ENCODE measurements at places on chromosomes 3 and 15.

DNA sequence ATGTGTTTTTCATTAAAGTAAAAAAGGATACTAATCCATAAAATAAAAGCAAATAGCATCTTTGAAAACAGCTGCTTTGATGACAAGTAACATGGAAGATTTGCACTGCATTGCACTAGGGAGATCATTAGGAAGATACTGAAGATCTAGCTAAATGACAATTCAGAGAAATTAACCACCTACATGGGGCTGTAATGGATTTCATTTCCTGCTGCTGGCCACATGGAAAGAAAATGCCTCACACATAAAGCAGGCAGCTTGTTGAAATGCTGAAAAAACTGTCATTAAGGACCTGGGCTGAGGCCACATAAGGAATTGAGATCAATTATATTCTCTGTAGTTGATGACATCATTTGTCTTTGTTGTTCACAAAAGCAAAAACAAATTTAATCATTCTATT is 94.1 kb downstream of the PYDC2 start:
- no peaks in the 10 kb centered on the region for H3K4me1 ChIP-seq
- no peak overlapping the region for H3K27ac ChIP-seq

- H3K4me3 ChIP-seq: peak overlapping the region; percentile 46
- H3K27ac ChIP-seq: peak overlapping the region; percentile 6
- H3K4me1 ChIP-seq: peaks cover 84% of the 10 kb centered on the region
- no peak for DNase-seq
- no peaks in the 10 kb centered on the region for H3K27me3 ChIP-seq
Observed at GRCh38 chr3:128734523-128735189, 8.7 kb downstream of the RAB7A start.

DNA sequence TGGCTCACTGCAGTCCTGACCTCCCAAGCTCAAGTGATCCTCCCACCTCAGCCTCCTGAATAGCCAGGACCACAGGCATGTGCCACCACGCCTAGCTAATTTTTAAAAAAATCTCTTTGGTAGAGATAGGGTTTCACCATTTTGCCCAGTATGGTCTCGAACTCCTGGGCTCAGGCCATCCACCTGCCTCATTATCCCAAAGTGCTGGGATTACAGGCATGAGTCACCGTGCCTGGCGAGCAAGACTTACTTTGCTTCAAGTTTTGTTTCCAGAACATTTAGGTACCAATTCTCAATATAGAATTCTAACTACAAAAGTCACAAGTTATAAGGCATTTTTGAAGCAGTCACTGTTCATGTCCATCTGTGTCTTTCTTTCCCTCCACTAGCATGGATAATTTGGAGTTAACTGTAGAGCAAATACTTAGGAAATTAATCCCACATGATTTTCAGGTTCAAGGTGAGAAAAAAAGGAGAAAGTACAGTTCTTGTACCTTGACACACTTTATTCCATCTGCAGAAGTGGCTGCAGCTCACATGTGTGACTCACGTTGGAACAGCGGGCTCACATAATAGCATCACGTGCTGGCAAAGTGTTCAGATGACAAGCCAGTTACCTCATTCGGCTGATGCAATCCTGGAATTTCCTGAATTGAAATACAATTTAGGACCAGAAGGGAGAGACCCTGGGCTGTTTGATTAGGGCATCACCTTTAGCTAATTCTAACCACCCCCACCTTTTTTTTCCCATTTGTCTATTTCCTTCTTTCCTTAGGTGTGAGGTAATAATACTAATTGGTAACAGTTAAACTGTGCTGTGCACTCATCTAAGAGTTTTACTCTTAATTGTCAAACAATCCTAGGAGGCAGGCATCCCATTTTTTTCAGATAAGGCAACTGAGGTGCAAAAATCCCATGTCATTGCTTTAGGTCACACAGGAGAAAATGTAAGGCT is 46.9 kb upstream of the NEDD4 start:
- no peak overlapping the region for H3K4me3 ChIP-seq
- peaks cover 6% of the 10 kb centered on the region for H3K27me3 ChIP-seq
- no peaks in the 10 kb centered on the region for H3K36me3 ChIP-seq

- no peak for DNase-seq
- H3K36me3 ChIP-seq: no peaks in the 10 kb centered on the region
- H3K4me3 ChIP-seq: no peak overlapping the region
Observed at GRCh38 chr3:126155819-126156218, 24.6 kb downstream of the ALDH1L1 start.

- no peak overlapping the region for H3K4me3 ChIP-seq
- peaks cover 12% of the 10 kb centered on the region for H3K4me1 ChIP-seq
- no peak overlapping the region for H3K27ac ChIP-seq
- peaks cover 11% of the 10 kb centered on the region for H3K36me3 ChIP-seq
- DNase-seq: no peak
Observed at GRCh38 chr3:67015702-67016484, 17.8 kb downstream of the KBTBD8 start.

- H3K27me3 ChIP-seq: peaks cover 3% of the 10 kb centered on the region
- H3K4me3 ChIP-seq: no peak overlapping the region
- H3K4me1 ChIP-seq: no peaks in the 10 kb centered on the region
- no peaks in the 10 kb centered on the region for H3K36me3 ChIP-seq
- H3K27ac ChIP-seq: no peak overlapping the region
Observed at GRCh38 chr3:69116897-69117296, 5.5 kb downstream of the LMOD3 start.

DNA sequence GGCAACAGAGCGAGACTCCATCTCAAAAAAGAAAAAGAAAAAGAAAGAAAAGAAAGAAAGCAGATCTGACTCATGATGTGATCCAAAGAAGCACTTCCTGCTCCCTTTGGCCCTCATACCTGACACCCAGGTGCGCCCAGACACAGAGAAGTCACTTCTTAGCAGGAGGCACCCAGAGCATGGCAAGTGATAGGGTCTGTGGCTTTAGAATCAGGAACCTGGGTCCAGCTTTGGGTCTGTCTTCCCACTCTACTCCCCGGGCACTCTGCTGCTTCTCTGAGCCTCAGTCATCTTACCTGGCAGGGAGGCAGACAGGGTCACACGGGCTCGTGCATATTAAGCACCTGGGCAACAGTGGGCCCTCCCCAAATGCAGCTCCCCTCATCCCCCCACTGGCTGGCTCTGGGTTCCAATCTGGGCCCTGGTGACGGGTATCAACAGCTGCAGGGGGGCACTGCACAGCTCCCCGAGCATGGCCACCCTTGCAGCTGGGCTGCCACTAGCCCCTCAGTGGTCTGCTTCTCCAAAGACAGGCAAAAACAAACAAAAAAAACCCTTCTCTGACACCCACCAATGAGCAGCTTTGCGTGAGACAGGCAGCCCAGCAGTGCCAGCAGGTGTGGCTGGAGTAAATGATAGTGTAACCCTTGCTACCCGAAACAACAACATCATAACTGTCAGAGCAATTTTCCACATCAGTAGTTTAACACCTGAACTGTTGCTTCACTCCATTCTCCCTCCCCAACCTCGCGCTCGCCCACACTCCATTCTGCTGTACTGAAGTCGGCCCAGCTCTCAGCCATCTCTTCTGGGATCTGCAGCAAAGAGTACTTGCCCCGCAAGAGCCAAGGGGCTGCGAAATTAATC is 99.8 kb downstream of the MEGF11 start:
- no peaks in the 10 kb centered on the region for H3K4me1 ChIP-seq
- H3K27ac ChIP-seq: no peak overlapping the region
- no peaks in the 10 kb centered on the region for H3K36me3 ChIP-seq
- no peak for DNase-seq
- H3K4me3 ChIP-seq: no peak overlapping the region
- H3K27me3 ChIP-seq: no peaks in the 10 kb centered on the region

- no peaks in the 10 kb centered on the region for H3K4me1 ChIP-seq
- peaks cover 7% of the 10 kb centered on the region for H3K27me3 ChIP-seq
- DNase-seq: no peak
Observed at GRCh38 chr15:100985401-100985800, 66.2 kb downstream of the LRRK1 start.

- H3K4me1 ChIP-seq: no peaks in the 10 kb centered on the region
- no peak overlapping the region for H3K4me3 ChIP-seq
- H3K27ac ChIP-seq: no peak overlapping the region
- H3K36me3 ChIP-seq: no peaks in the 10 kb centered on the region
- DNase-seq: no peak
Observed at GRCh38 chr3:134110963-134111362, 81.2 kb upstream of the SLCO2A1 start.

DNA sequence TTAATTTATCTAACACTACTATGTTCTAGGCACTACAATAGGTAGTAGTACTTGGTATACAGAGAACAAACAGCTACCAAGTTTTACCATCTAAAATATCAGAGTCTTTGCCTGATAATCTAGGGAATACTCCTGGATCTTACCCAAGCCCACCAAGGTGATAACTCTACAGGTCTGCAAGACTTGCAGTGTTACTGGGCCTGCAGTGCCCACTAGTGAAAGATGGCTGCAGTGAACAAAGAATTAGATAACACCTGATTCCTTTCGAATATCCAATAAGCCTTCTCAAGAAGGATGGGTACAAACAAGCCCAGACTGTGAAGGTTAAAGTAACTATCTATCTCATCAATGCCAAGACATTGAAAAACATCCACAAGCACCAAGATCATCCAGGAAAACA is 317.0 kb upstream of the DCBLD2 start:
- H3K36me3 ChIP-seq: no peaks in the 10 kb centered on the region
- no peak overlapping the region for H3K27ac ChIP-seq
- H3K27me3 ChIP-seq: no peaks in the 10 kb centered on the region
- H3K4me3 ChIP-seq: no peak overlapping the region
- no peak for DNase-seq

- no peak overlapping the region for H3K4me3 ChIP-seq
- H3K27ac ChIP-seq: no peak overlapping the region
- peaks cover 12% of the 10 kb centered on the region for H3K27me3 ChIP-seq
- no peaks in the 10 kb centered on the region for H3K36me3 ChIP-seq
- DNase-seq: no peak
Observed at GRCh38 chr3:194007592-194008337, 128.2 kb upstream of the HES1 start.

DNA sequence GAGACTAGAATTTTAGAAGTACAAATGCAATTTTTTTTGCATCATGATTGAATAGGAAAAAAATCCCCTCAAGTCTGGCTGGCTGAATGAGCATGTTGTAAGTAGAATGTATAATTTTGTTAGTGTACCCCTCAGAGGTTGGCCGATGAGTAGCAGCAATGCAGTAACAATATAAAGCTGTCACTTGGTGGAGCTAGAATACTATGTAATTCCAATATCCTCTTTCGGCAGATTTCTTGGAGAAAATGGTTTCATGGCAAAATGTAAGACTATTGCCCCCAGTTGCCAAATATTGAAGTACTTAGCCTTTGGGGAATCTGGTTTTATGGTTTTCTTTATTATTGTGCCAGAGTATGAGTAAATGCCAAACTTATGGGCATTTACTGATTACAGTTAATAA is 39.8 kb upstream of the SGO1 start:
- H3K4me3 ChIP-seq: no peak overlapping the region
- no peak overlapping the region for H3K27ac ChIP-seq
- no peaks in the 10 kb centered on the region for H3K36me3 ChIP-seq
- no peaks in the 10 kb centered on the region for H3K27me3 ChIP-seq
- no peaks in the 10 kb centered on the region for H3K4me1 ChIP-seq

GRCh38 chr15:45521596-45522327 is 793 bp downstream of the SLC30A4 start:
- H3K36me3 ChIP-seq: peaks cover 14% of the 10 kb centered on the region
- peak overlapping the region; percentile 92 for H3K4me3 ChIP-seq
- H3K4me1 ChIP-seq: peaks cover 27% of the 10 kb centered on the region
- peak overlapping the region; percentile 88 for H3K27ac ChIP-seq
- peaks cover 9% of the 10 kb centered on the region for H3K27me3 ChIP-seq
- no peak for DNase-seq

- DNase-seq: no peak
- H3K4me3 ChIP-seq: no peak overlapping the region
- H3K27ac ChIP-seq: no peak overlapping the region
- no peaks in the 10 kb centered on the region for H3K4me1 ChIP-seq
- H3K27me3 ChIP-seq: peaks cover 3% of the 10 kb centered on the region
Observed at GRCh38 chr3:100802126-100802525, 92.8 kb downstream of the TFG start.

DNA sequence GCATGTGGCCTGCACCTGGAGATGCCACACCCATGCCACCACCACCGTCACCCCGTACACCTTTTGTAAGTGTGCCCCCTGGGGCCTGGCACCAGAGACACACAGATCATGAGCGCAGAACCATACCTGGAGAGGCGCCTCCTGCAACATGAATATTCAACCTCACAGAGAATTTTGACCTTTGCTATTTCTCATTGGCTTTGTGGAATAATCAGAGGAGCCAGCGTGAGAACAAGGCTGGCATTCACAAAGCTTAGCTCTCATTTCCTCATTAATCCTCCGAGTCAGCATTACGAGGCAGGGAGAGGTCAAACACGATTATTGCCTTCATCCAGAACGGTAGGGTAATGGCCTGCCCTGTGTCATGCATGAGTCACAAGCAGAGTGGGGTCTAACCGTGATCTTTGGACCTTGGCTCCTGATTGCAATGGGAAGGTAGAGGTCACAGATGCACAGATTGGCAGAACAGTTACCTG is 73.0 kb upstream of the POMGNT2 start:
- DNase-seq: no peak
- H3K27ac ChIP-seq: peak overlapping the region; percentile 97
- no peak overlapping the region for H3K4me3 ChIP-seq
- H3K27me3 ChIP-seq: peaks cover 2% of the 10 kb centered on the region

- H3K27me3 ChIP-seq: peaks cover 2% of the 10 kb centered on the region
- no peaks in the 10 kb centered on the region for H3K36me3 ChIP-seq
- DNase-seq: no peak
- H3K4me3 ChIP-seq: no peak overlapping the region
- H3K27ac ChIP-seq: no peak overlapping the region
- H3K4me1 ChIP-seq: no peaks in the 10 kb centered on the region
Observed at GRCh38 chr3:18633002-18633401, 207.9 kb upstream of the SATB1 start.

DNA sequence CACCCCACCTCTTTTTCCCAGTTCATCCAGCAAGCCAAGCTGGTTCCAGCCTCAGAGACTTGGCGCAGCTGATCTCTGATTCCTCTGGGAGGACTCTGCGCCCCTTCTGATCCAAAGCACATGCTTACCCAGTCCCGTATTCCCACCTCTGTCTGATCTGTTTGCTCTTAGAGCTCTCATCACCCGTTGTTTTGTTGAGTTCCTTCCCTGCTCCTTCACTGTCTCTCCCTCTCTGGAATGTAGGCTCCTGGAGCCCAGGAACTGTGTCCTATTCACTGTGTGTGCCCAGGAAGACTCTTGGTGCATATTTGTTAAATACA is 1.3 kb upstream of the ZXDC start:
- H3K4me1 ChIP-seq: peaks cover 40% of the 10 kb centered on the region
- no peak for DNase-seq
- H3K36me3 ChIP-seq: peaks cover 3% of the 10 kb centered on the region
- peak overlapping the region; percentile 84 for H3K4me3 ChIP-seq
- peak overlapping the region; percentile 85 for H3K27ac ChIP-seq
- no peaks in the 10 kb centered on the region for H3K27me3 ChIP-seq

GRCh38 chr3:80734483-80734882 is 966.7 kb upstream of the ROBO1 start:
- no peak overlapping the region for H3K4me3 ChIP-seq
- H3K36me3 ChIP-seq: no peaks in the 10 kb centered on the region
- no peak overlapping the region for H3K27ac ChIP-seq
- DNase-seq: no peak

- no peak overlapping the region for H3K4me3 ChIP-seq
- peaks cover 5% of the 10 kb centered on the region for H3K36me3 ChIP-seq
- no peaks in the 10 kb centered on the region for H3K4me1 ChIP-seq
- DNase-seq: no peak
- no peaks in the 10 kb centered on the region for H3K27me3 ChIP-seq
Observed at GRCh38 chr3:197545101-197545500, 10.7 kb downstream of the BDH1 start.
